ENCODE measurements at places on chromosomes 7 and 10.

- no peak for DNase-seq
Observed at GRCh38 chr10:33746836-33747268, 412.4 kb upstream of the NRP1 start.

GRCh38 chr10:11012421-11013295 is 5.0 kb upstream of the CELF2 start:
- DNase-seq = no peak

DNA sequence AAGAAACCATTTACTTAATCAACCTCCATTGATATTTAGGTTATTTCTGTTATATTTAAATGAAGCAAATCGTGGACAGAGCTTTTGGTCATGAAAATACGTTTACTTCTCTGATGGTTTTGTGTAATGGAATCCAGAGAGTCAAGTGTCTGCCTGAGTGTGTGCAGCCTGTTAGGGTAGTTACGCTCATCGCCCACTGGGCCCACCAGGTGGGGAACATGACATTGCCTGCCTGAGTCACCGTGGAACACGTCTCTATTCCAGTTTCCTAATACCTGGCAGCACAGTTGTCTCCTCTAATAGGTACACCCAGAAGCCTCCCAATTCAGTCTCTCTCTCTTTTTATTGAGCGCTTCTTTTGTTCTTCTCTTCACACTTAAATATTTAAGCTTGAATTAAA is 91.0 kb downstream of the ADCY1 start:
- DNase-seq = no peak

DNA sequence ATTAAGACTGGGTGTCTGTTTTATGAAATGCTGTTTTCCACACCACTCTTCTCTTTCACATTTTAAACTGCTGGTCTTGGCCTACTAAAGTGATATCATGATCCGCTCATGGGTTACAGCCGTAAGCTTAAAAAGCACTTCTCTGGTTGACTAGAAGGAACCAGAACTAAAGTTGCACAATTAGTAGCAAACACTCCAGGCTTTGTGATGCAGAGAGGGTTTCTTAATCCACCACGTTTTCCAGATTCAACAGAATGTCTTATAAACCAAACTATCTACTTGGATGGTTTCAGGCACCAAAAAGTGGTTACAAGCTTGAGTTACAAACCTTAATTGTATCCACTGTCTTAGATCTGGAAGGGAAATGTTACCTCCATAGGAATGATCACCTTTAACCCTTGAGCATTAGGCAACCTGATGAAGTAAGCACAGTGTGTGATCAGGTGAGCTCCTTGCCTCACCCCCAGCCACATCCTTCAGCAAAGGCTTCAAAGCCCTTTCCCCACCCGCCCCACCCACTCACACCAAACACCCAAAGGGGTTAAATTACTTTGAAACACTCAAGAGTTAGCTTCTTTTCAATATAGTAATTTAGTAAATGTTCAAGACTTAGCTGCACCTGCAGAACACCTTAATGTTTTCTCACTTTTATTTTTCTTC is 3.5 kb downstream of the ELMO1 start:
- DNase-seq = no peak

DNA sequence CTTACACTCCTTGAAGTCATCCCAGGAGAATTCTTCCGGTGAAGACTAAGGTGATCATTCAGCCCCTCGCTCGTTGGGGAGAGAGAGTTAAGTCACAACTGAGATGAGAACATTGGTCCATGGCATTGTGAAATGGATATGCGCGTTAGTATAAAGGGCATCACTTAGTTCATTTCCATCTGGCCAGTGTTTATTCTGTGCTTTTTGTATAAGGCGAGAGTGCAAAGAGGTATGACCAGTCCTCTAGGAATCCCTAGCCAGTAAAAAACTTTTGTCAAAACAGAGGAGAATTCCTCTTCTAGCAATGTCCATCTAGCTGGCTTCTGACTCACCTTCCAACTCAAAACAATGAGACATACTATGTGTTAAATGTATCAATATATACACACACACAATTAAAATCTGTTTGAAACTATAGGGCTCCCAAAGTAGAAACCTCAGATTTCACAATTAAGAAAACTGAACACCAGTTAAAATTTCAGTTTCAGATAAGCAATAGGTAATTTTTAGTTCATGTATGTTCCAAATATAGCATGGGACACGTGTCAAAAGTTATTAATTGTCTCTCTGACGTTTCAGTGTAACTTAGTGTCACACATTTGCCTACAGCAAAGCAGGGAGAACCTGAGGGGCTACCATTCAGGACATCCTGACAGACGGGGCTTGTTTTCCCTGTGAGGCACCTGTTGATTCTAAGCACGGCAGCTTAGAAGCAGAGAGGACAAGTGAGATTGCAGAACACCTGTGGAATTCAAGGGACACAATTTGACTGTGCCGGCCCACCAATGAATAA is 158.9 kb downstream of the KLF6 start:
- DNase-seq = no peak

- no peak for DNase-seq
Observed at GRCh38 chr7:105707967-105708762, 126.9 kb upstream of the EFCAB10 start.

- DNase-seq = no peak
Observed at GRCh38 chr10:77448226-77448625, 189.4 kb downstream of the KCNMA1 start.

DNA sequence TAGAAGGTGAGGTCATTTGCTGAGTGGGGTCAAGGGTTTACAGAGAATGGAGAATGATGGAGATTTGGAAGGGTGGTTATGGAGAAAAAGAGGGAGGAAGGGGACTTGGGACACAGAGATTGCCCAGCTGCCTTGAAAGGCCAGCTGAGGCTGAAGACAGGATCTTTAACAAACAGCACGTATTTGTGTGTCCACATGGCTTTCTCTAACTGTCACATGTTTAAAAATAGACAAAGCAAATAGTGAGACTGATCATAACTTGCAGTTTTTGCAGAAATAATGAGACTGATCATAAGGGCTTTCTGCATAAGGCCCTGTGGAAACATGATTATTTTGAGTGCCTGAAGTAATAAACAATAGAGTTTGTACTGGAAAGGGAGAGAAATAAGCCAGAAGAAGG is 212.7 kb downstream of the HDAC9 start:
- DNase-seq = no peak
